ENCODE measurements at places on chromosomes 12 and 14. TPM values are rescaled to one million over a fixed set of nuclear protein-coding genes. Genes with fewer than 3 reads are reported as not detected.
A peak's percentile ranks its signal among the peaks of the same experiment; 100 is the strongest.

- no peak for DNase-seq
Measured at GRCh38 chr12:89472508-89472907, 52.1 kb downstream of the GALNT4 start.

- peak; percentile 71 for DNase-seq
Measured at GRCh38 chr14:100221533-100222223, 17.3 kb upstream of the YY1 start.

DNA sequence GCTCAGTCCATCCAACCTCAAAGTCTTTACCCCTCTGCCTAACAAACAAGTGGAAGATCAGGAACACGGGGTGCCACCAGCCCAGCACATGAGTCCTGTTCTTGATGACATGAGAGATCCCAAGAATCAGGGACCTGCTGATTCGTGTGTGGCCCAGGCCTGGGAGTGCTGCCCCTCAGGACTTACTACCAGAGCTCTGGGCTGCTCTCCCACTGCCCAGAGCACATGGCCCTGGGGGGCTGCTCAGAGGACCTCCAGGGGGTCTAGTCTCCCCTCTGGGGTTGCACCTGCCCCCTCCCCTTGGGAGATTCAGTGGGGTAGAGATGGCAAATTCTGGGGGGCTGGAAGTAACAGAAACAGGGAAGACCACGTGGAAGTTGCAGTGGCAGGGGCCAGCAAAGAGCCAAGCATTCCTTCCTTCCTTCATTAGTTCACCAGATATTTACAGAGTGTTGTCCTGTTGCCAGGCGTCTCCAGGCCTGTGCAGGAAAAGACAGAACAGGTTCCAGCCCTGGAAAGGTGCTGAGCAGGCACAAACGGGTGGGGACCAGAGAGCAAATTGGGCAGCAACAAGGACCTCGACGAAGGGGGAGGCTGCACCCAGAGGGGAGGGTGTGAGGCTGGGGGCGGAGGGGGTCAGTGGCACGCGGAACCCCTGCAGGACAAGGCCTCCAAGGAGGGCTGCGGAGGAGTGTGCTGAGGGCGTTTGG lies 45.1 kb upstream of the MEG3 start:
- DNase-seq, result no peak

DNA sequence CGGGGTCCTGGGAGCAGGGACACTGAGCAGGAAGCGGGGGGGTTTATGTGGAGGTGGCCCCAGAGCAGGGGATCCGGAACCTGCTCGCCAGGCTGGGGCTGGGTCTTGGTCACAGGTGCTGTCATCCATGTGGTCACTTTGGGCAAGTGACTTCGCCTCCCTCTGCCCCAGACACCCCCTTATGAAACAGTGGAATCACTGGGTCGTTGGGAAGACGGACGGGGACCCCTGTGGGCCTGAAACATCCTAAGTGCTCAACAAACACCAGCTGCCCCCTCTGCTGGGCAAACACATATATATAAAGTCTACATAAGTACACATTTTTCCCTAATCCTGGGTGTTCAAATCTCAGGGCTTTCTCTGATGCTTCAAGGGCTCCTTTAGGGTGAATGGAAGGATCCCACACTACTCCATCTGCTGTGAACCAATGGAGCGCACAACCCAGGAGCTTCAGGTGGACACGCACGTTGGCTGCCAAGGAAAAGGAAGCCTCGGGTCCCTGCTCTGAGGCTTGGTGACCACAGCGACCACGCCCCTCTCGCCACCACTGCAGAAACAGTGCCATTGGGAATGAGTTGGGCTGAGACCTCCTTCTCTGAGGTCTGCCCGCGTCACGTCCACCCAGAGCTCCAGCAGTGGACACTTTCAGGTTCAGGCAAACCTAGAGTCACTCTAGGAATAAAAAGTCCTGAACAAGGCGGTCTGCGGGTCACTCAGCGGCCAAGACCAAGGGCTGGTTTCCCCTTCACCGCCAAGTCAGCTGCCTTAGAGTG lies 54.6 kb downstream of the CDC42BPB start:
- DNase-seq, result no peak

DNA sequence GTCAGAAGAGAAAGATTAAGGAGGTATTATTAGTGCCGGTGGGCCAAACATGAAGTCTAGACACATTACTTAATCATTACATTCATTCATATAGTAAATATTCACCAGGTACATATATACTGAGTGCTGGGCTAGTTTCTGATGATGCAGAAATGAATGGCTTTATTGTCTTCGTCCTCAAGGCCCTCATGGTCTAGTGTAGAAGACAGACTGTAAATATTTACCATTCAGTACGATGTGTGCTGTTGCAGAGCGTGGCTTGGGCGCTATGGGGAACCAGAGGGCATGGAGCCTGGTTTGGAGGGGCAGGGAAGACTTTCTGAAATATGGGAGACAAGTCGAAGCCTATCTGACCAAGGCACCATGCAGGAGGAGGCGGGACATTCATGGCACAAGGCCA lies 37.0 kb upstream of the TCL1B start:
- DNase-seq, result no peak

DNA sequence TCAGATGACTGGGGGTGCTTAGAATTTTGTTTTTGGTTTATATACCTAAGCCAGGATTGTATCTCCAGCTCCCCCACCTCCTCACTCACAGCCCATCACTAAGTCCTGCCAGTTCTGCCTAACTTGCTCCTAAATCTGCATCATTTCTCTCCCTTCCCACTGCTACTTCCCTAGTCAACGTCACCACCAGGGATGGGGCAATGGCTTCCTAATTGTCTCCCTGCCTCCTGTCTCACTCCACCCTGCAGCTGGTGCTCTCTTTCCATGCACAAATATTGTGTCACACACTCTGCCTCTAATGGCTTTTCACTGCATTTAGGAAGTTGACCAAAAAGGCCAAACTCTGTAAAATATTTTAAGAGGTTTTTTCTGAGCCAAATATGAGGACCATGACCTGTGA lies 11.5 kb downstream of the OAS2 start:
- DNase-seq, result no peak

DNA sequence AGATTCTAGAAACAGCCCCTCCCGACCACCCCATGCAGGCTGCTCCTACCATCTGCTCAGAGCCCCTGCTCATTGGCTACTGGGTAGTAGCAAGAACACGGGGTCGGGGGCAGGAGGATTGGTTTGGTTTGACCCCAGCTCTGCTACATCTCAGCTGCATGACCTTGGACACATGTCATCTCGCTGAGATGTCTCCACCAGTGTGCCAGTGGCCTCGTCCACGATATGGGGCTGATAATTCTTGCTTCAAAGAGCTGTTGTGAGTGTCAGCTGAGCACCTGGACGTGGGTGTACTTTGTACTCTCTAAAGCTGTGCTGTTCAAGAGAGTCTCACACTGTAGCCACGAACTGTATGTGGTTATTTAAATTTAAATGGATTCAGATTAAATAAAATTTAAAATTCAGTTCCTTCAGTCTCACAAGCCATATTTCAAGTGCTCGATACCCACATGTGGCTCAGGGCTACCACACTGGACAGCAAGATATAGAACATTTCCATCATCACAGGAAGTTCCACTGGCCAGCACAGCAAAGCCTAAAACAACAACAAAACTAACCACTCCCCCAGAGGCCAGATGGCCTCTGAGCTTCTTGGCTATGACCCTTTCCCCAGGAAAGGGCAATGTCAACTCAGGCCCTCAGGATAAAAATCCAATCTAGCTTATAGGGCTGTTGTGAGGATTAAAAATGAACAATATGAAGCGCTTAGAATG lies 18.6 kb downstream of the LTBP2 start:
- no peak for DNase-seq

- no peak for DNase-seq
Measured at GRCh38 chr12:121724925-121725324, 12.4 kb downstream of the TMEM120B start.

DNA sequence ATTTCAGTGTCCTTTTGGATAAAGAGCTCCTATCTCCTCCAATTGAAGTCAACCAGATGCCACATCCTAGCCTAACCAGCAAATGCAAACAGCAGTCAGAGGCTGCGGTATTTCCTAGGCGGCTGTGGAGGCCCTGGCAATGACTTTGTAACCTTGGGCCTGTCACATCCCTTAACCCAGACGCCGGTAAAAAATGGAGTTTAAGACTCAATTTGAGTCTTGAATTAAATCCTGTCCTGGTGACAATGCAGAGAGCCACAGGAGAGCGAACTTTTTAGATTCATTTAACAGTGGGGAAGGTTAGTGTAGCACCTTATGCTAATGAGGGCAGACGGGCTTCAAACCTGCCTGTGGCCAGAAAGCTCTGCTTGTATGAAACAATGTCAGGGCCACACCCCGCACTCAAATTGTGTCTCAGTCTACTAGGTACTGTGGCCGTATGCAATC lies 1.3 kb downstream of the C12orf75 start:
- peak; percentile 16 for DNase-seq

The NIN gene
- total RNA-seq, result 67.9 TPM

The FGF6 gene
- not detected for total RNA-seq

The AVPR1A gene
- not detected for total RNA-seq

The NKX2-1 gene
- total RNA-seq, result not detected

The BCAT1 gene
- total RNA-seq, result 58.7 TPM

The P2RX7 gene
- 3.9 TPM for total RNA-seq

The NFATC4 gene
- total RNA-seq, result 1.1 TPM

The TBC1D30 gene
- total RNA-seq, result 1.6 TPM

The RECQL gene
- total RNA-seq, result 90.7 TPM

The RFLNA gene
- total RNA-seq, result not detected

The NR1H4 gene
- not detected for total RNA-seq

Measured in activated naive CD8-positive, alpha-beta T cell treated with anti-CD3 and anti-CD28 coated beads for 36 hours (primary cell).